ENCODE measurements at places on chromosomes 1 and 21.

DNA sequence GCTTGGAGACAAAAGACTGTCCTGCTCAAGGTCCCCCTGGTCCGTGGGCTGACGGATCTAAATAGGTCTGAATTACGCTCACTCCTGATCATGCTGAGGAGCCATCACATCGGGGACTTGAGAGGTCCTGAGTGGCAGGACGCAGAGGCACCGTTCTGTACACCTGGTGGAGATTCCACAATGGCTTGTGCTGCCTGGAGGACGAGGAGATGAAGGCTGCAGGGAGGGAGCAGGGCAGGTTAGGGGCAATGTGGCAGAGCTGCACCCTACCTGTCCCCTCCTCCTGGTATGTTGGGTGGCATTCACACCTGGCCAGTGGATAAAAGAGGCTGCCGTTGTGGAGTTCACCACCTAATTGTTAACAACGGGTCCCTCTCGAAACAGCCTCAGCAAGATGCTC, 38.7 kb downstream of the RHBG start:
- DNase-seq = no peak

- no peak for DNase-seq
Measured at GRCh38 chr1:45172764-45173163, 33.6 kb downstream of the ZSWIM5 start.

DNA sequence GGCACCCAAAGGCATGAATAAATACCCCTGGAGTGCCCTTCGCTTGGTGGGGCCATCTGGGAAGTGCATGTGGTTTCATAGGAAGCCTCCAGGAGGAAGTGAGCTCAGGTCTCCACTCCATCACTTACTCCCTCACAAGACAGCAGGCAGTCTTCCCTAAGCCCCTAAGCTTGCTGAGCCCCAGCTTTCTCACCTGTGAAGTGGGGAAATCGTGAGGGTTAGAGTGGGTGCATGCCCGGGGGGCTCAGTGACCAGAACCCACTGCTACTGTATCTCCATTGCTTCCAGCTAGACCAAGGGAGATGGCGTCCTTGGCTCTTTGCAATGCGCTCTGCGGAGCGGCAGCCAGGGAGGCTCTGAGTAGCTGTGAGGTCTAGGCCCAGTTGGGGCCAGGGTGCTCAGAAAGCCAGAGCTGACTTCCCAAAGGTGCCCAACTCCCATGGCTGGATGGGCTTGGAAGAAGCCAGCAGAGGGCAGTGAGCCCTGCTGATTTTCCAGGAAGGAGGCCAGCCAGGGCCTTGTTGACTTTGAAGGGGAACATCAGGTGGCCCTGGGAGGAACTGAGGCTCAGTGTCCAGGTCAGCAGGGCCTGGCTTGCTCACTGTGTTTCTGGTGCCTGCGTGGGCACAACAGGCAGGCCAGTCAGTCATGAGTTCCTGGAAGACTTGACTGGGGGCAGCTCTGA, 27.3 kb downstream of the CDCP2 start:
- DNase-seq = no peak

DNA sequence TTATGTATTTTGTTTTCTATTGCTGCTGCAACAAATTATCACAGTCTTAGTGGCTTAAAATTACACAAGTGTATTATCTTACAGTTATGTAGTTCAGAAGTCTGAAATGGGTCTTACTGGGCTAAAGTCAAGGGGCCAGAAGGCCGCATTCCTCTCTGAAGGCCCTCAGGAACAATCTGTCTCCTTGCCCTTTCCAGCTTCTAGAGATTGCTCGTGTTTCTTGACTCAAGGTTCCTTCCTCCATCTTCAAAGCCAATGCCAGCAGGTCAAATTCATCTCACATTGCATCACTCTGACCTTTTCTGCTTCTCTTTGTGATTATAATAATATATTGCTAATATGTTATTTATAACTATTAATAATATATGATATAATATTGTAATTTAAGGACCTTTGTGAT, 97.1 kb downstream of the DIRAS3 start:
- no peak for DNase-seq

DNA sequence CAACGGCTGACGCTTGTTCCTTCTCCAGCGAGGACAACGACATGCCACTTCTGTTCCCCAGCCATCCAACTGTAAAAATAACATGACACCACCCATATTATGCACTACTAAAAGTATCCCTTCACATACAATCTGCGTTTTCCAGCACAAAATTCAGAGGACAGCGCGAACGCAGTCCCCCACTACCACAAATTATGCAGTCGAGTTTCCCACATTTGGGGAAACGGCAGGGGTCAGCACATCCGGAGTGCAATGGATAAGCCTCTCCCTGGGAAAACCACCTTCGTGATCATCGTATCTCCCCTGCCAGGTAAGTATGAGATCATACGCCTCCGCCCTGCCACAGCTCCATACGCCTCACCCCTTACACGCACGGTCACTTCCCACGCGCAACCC, 120.9 kb downstream of the PPIAL4G start:
- no peak for DNase-seq

- DNase-seq = no peak
Measured at GRCh38 chr21:19236209-19236608, 832.6 kb upstream of the TMPRSS15 start.

DNA sequence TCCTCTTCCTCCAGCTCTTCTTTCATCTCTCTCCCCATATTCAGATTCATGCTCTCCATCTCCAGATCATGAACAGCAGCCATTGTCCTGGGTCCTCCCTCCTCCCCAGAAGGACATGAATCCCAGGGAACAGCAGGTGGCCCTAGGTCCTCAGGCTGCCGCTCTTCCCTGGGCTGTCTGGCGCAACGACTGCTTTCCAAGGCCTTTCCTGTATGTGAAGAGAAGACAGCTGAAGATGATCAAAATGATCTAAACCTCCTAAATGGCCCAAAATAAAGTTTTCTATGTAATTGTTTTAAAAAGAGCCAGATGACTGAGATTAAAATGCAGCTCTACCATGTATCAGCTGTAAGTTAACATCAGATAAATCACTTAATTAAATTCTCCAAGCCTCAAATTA, 22.5 kb downstream of the RHBDL2 start:
- no peak for DNase-seq

DNA sequence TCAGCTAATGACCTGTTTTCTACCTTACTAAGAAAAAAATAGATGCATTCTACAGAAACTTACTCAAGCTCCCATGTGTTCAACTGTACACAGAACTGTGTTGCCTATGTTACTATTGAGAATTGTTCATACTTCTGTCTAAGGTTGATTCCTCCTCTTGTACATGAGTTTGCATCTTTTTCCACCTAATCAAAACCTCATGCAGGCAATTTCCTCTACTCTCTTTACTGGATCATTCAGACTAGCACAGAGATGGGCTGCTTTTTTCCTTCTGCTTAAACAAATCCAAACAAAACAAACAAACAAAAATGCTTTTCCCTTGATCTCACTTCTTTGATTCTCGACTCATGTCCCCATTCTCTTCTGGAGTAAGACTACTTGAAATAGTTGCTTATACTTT, 58.8 kb upstream of the PTGFR start:
- no peak for DNase-seq

DNA sequence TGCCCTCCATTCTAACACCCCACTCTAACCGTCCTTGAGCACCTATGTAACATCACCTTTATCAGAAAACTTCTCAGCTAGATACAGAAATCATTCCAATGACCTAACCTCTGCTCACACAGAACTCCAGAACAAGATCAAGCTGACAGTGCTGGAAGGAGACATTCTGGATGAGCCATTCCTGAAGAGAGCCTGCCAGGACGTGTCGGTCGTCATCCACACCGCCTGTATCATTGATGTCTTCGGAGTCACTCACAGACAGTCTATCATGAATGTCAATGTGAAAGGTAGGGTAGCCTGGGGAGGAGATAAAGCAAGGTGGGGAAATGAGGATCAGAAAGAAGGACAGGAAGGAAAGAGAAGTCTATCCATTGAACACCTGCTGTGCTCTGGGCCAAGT, 27.8 kb downstream of the HSD3B2 start:
- no peak for DNase-seq

DNA sequence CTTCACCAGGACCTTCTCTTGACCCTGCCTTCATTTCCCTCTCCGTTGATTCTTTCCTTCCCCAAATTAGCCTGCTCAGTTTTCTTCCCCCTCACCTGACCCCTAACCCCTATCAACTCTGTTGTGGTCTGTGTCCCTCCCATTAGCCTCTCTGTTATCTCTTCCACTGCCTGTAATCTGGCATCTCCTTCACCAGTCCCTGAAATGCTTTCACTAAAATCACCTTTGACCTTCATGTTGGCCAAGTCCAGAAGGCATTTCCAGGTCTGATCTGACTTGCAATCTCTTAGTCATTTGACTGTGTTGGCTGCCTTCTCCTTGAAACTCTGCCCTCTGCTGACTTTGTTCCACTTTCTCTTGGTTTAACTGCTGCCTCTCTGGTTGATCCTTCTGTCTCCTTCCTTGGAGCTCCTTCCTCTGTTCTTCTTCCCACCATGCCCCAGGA, 28.2 kb downstream of the ATP8B2 start:
- DNase-seq = no peak

GRCh38 chr1:26602378-26602959, 72.9 kb downstream of the RPS6KA1 start:
- DNase-seq = no peak

- no peak for DNase-seq
Measured at GRCh38 chr1:72119491-72119890, 162.8 kb downstream of the NEGR1 start.

- no peak for DNase-seq
Measured at GRCh38 chr1:147812799-147813198, 52.4 kb upstream of the GJA5 start.

- no peak for DNase-seq
Measured at GRCh38 chr1:182762536-182762935, 27.0 kb upstream of the NPL start.

GRCh38 chr1:119906927-119907652, 10.8 kb upstream of the ADAM30 start:
- DNase-seq = no peak

DNA sequence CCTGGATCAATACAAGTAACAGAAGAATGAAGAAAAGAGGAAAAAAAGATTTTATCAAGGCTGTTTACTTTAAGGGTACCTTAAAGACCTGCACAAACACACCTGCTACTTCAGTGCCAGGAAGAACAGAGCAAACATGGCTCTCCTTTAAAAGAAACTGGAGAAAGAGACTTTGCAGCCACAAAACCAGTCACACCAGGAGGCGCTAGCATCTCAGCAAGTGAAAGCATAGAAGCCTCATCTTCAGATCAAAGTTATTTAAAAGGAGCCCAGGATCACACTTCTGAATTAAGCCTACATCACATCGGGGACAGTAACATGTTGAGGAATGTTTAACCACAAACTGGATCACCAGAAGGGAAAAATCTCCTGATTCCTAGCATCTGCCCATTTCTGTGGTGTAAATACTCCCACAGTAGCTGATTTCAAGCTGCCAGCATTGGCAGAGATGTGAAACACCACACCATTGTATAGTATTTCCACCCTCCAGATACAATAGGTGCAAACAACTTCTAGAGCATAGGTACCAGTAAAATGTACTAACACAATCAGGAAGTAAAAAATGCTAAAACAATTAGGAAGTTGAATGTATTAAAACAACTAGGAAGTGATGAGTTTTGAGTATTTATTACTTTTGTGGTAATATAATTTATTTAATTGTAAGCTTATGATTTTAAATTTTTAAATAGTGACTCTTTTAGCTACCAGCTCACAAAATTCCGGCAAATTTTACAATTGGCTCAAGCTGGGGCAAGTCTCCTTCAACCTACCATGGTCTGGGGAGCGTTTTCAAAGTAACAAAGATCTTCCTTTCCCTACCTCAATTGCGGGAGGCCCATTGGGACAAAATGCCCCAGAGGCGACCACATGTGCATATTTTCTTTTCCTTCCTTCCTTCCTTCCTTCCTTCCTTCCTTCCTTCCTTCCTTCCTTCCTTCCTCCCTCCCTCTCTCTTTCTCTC, 105.3 kb upstream of the CLDN14 start:
- DNase-seq = no peak

DNA sequence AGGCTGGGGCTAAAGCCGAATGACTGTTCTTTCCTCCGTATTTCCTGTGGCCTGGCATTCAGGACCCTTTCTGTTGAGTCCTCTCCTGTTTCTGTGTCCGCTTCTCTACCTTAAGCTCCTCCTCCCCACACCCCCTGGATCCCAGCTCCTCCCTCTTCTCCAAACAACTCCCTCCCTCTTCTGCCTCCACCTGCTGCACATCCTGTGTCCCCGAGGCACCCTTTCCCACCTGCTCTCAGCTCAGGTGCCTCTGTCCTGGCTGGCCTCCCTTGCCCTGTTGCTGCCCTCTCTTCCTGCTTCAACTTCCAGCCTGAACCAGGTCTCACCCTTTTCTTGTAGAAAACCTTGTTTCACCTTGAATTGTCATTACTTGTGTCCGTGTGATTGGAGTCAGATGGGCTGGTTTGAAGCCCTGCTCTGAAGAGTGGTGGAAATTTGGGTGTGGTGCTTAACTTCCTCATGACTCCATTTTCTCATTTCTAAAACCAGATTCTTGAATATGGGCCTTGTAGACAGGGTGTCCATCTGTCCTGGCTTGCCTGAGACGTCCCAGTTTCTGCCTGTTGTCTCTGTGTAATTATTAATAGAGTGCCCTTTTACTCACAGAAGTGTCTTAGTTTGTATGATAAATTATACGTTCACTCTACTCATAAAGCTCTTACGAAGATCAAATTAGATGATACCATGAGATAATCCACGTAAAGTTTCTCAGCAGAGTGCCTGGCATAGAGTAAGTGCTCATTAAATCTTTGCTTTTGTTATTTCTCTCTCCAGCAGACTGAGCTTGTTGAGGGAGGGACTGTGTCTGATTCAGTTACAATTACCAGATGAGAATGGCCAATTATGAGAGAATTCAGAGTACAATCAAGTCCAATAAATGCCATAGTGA, 58.9 kb upstream of the TRABD2B start:
- DNase-seq = no peak
